ENCODE measurements at places on chromosomes 16 and 17.
A peak's percentile ranks its signal among the peaks of the same experiment; 100 is the strongest.

GRCh38 chr17:50316016-50316587 lies 29.8 kb upstream of the XYLT2 start:
- DNase-seq = no peak

GRCh38 chr16:8962393-8963009 lies 1.2 kb downstream of the USP7 start:
- DNase-seq = peak; percentile 66

GRCh38 chr16:2474877-2475412 lies at the start of gene TBC1D24:
Gene TBC1D24, plus strand, starts transcription at chr16:2475127. Its CDS starts 21,022 bp downstream, at chr16:2496149.
- DNase-seq = peak; percentile 86

GRCh38 chr17:80097844-80098691 lies 3.3 kb upstream of the GAA start:
- no peak for DNase-seq

DNA sequence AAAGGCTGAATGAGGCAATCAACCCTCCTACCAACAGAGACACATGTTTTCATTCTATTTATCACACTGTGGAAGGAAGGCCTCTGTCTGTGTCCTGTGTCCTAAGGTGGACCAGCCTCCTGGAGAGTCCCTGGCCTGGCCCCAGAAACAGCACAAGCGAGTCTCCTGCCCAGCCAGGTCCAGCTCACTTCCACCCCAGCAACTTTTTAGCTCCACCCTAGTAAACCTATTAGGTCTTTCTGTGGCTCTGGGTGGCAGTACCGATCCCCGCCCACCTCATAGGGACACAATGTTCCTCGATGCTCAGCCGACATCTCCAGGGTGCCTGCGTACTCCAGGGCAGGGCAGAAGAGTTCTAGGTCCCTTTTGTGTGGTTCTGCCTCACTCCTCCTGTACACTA lies 10.7 kb downstream of the DRC3 start:
- no peak for DNase-seq

GRCh38 chr17:45718791-45719190 lies 65.3 kb upstream of the CRHR1 start:
- DNase-seq = no peak

GRCh38 chr17:41615454-41615853 lies 2.9 kb upstream of the KRT16 start:
- no peak for DNase-seq

GRCh38 chr17:46159686-46160085 lies 33.5 kb downstream of the KANSL1 start:
- no peak for DNase-seq

DNA sequence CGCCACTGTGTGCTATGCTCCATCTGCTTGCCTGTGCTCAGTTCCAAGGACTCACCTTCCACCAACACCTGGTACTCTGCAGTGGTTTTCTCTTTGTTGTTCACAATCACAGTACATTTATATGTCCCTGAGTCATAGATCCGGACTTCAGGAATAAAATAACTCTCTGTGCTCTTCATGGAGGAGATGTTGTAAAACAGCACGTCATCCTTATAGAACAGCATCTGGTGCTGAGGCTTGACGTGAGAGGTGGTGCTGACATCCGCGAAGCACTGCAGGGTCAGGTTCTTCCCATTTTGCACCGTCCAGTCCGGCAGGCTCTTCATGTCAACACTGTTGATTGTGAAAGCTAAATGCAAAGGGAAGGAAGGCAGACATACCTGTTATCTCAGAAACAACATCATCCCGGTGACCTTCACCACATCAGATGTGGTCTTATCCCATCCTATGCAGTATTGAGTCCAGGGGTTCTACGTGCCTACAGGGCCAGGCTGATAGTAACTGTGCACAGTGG lies 12.8 kb downstream of the PECAM1 start:
- DNase-seq = no peak

DNA sequence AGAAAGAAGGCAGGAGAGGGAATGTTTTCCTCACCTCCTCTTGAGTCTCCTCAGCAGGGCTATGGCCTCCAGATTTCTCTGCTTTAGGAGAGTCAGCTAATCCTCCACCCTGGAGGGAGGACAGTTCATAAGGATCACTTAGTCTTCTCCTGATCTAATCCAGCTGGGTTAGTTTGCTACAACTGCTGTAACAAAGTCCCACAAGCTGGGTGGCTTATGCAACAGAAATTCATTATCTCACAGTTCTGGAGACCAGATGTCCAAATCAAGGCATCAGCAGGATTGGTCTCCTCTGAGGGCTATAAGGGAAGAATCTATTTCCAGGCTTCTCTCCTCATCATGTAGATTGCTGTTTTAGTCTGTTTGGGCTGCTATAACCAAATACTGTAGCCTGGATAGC lies 40.6 kb upstream of the XYLT1 start:
- no peak for DNase-seq

DNA sequence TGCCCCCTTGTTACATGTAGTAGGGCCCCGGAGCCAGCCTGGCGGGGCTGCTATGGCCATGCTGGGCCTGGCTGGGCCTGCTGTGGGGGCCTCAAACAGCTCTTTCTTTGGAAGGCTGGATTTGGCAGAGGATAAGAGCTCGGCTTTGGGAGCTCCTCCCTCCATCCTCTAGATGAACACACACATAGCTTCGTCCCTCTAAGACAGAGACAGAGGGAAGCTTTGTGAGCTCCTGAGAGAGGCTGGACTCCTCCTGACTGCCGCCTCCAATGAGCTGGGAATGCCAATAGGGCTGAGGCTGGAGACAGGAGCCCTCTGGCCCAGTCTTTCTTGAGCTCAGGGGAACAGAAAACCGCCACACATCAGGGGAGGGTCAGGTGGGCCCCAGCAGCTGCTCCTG lies 37.3 kb upstream of the CDC42EP4 start:
- DNase-seq = no peak

DNA sequence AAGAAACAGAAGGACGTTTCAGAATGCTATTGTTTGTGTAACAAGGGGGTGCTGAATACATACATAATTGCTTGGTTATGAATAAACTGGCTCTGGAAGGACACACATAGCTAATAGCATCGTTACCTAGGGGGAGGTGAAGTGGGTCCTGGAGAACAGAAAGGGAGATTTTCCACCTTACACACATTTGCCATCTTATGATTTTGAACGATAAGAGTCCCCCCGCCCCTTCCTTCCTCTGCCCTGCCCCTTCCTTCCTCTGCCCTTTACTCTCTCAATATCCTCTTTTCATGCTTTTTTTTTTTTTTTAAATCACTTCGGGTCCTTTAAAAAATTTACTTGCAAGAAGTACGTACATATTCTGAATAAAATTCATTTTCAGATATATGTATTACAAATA lies 902 bp upstream of the DHRS7B start:
- peak; percentile 83 for DNase-seq

GRCh38 chr17:78010759-78011158 lies 52.3 kb downstream of the TNRC6C start:
- peak; percentile 12 for DNase-seq
